ENCODE measurements at places on chromosomes 1 and 21.

DNA sequence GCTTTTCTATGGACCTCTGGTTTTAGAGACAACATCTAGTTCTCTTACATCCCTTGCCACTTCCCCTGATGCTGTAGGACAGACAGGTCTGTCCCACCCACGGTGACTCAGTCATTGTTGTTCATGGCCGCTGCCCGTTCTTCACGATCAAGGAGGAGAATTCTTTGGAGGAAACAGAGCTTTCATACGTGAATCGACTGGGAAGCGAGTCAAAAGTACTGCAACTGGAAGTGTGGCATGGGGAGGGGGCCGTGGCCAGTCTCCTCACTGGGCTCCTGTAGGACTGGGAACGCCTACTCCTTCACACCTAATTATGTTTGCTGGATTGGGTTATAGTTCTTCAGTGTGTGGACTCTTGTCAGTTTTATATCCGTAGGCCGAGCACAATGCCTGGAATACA lies 4.4 kb upstream of the SLC37A1 start:
- DNase-seq = no peak

GRCh38 chr1:27031235-27032118 lies 18.8 kb upstream of the TENT5B start:
- no peak for DNase-seq

- DNase-seq = no peak
Measured at GRCh38 chr1:212668477-212668876, 31.2 kb downstream of the BATF3 start.

DNA sequence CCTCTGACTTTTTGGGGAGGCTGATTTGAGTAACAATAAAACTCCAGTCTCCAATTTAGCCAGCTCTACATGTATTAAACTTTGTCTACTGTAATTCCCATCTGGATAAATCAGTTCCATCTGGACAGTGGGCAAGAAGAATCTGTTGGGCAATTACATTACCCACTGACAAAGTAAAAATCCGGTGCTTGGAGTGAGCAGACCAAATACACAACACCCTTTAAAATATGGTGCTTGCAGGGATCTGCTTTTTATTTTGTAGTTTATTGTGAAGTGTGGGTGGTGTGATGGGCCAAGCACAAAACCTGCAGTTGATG lies 8.9 kb upstream of the CD55 start:
- DNase-seq = no peak

- DNase-seq = no peak
Measured at GRCh38 chr1:149936992-149937705, 470 bp upstream of the MTMR11 start.

DNA sequence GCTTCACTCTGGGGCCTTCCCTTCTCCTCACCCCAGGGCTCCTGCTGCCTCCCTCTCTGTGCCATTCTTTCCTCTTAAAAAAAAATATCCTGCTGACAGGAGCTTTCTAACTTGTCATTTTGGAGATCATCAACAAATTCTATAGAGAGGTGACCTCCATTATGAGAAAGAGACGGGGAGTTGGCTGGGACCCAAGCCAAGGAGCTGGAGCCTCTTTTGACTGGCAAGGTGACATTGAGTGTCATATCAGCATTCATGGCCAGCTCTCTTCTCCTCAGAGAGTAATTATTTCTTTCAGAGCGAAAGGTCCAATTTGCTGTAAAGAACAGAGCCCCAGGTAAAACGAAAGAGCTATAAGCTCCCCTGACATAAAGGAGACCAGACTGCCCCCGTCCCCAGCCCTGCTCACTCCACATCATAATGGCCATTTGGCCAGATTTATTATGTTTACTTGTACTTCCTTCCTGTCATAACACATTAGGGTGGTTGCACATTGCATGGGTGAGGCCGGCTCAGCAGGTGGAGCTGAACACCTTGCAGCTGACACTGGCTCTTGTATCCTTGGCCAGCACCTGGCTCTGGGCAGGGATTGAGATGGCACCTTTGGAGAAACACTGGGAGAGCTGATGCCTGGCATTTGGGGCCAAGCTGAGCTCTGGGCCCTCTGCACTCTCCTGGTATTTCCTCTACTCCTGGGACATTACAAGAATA lies 404.0 kb upstream of the VAMP3 start:
- DNase-seq = no peak

GRCh38 chr1:75172556-75172955 lies 38.4 kb downstream of the LHX8 start:
- no peak for DNase-seq

GRCh38 chr1:243483071-243483771 lies 227.4 kb downstream of the SDCCAG8 start:
- no peak for DNase-seq

GRCh38 chr1:20552728-20553445 lies 514 bp downstream of the FAM43B start:
- DNase-seq = no peak

- no peak for DNase-seq
Measured at GRCh38 chr1:158101455-158101854, 79.2 kb upstream of the CD1D start.

DNA sequence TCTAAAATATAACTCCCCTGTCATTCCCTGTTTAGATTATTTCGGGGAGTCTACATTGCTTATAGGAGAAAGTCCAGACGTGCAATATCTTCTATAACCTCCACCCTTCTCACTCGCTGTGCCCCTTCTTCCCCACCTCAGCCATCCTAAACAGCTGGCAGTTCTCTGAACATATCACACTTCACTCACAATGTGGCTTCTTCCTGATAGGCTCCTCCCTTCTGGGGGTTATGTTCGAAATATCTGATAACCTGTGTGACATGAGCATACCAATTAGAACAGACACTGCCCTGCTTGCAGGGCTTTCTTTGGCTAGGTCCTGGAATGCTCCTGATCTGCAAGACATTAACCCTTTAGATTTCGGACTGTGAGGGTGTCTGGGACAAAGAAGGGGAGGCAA lies 274.6 kb downstream of the NFIA start:
- DNase-seq = no peak

DNA sequence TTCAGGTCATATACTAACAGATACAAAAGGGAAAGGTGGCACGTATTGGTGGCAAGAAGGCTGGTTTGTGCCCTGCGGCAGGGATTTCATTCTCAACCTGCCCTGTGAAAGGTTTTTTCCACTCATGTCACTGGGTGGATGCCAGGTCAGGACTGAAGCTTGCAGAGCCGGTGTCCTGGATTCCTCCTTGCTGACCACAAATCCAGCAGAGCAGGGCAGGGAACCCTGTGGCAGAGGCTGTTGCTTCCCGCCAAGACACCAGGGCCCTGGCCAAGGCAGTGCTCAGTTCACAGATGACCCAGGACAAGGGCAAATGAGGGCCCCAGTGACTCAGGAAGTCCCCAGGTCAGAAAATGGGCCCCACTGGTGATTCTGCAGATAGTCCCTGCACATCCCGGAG lies 16.4 kb downstream of the BSND start:
- no peak for DNase-seq

DNA sequence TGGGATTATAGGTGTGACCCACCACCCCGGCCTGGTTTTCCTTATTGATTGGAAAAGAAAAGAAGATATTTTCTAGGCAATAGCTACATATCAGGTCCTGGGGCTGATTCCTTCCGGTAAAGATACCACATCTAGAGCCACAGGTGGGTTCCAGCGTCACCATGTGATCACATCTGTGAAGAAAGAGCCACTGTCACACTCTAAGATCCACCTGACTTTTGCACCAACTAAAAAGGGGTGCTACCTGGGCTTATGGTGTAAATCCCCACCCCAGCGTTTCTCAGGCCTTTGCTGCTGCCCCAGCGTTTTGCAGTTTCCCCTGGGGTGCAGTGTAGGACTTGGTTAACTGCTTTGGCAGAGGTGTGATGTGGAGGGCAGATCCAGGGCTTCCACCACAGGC lies 22.3 kb upstream of the PDE9A start:
- no peak for DNase-seq

Data from HuH-7 (cell line).